ENCODE measurements at places on chromosomes 7 and 10.
A peak's percentile ranks its signal among the peaks of the same experiment; 100 is the strongest.

- DNase-seq = no peak
Measured at GRCh38 chr7:150975536-150976319, 2.4 kb downstream of the KCNH2 start.

- DNase-seq = no peak
Measured at GRCh38 chr10:119303886-119304285, 96.5 kb downstream of the GRK5 start.

DNA sequence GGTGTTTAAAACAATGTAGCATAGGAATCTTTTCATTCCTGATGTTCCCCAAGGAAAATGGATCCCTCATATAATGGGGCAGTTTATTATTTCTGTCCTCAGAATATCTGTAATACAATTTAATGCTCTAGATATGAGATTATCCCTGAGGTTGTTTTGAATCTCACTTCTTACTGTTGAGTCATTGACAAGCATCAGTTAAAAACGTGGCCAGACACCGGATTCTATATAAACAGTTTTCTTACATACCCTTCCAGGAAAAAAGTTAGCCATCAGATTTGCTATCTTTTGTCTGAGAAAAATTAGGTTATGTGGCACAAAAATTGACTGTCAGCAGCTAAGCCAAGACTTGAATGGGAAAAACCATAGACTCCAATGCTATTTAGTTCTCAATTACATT, 539.8 kb upstream of the CELF2 start:
- DNase-seq = no peak

- no peak for DNase-seq
Measured at GRCh38 chr7:105050493-105050892, 36.5 kb downstream of the KMT2E start.

DNA sequence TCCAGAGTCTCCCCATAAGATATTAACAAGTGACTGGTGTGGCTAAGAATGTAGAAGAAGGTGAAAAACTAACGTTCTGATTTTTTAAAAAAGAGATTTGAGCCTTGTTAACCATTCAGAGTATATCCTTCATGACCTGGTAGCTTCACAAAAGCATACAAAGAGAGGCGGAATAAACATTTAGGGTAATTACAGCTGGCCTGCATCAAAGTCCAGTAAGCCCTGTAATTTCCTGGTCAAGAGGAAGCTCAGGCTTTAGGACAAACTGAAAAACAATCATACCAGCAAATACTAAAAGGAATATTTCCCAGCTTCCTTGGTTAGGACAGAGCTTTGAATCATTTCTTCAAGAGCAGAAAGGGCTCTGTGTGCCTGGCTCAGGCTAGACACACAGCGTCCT, 165.2 kb downstream of the COBL start:
- no peak for DNase-seq

- DNase-seq = no peak
Measured at GRCh38 chr10:113292086-113292485, 260.8 kb upstream of the HABP2 start.

DNA sequence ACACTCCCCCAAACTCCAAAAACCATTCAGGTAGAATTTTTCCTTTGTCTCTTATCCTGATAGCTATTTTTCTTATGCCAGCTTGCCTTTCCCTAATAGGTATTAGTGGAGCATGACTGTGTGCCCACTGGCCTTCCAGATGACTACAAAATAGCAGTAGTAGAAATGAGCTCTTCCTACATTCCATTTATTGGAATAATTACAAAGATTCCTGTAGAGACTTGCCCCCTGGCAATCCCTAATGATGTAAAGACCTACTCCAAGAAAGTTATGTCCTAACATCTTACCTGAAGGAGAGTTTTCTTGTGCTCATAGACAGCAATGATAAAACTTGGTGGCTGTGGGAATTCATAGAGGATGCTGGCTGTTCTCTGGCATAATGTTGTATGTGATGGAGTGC, 501.8 kb downstream of the GATA3 start:
- no peak for DNase-seq

- DNase-seq = no peak
Measured at GRCh38 chr10:1202343-1202742, 146.2 kb downstream of the WDR37 start.

- peak; percentile 32 for DNase-seq
Measured at GRCh38 chr10:119335671-119336353, 128.4 kb downstream of the GRK5 start.

GRCh38 chr10:21304198-21304597, 221.3 kb downstream of the SKIDA1 start:
- no peak for DNase-seq

GRCh38 chr7:50707236-50708006, 75.3 kb downstream of the GRB10 start:
- no peak for DNase-seq

DNA sequence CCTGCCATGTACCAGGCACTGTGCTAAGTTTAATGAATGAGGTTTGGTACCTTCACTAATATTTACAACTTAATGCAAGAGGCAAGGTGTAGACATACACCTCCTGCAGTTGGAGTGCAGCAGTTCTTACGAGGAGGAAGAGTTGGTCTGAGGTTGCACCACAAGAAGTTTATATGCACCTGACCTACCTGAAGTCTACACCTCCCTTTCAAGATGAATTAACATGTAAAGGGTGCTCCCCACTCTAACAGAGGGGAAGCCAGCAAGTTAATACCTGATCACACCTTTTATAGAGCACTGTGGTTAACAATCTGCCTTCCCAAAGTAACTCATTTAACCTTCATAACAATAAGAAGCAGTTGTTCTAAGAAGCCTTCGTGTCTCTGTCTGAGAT, 120.0 kb downstream of the LYZL1 start:
- DNase-seq = no peak

GRCh38 chr10:6175329-6176055, 27.2 kb upstream of the PFKFB3 start:
- peak; percentile 92 for DNase-seq

DNA sequence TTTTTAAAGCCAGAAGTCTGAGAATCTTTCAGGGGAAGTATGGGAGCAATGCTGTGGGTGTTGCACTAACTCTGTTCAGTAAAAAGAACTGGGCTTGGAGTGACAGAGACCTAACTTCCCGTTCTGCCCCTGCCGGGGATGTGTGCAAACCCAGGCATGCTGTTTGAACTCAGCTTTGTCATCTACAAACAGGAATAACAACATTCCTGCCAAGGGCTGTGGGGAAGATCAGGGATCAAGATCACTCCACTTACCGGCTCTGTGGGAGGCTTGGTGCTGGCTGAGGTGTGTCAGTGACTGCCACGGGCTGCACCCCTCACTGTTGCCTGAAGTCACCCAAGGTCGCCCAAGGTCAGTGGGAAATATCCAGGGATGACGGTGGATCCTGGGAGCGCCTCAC, 23.1 kb upstream of the DRGX start:
- no peak for DNase-seq

DNA sequence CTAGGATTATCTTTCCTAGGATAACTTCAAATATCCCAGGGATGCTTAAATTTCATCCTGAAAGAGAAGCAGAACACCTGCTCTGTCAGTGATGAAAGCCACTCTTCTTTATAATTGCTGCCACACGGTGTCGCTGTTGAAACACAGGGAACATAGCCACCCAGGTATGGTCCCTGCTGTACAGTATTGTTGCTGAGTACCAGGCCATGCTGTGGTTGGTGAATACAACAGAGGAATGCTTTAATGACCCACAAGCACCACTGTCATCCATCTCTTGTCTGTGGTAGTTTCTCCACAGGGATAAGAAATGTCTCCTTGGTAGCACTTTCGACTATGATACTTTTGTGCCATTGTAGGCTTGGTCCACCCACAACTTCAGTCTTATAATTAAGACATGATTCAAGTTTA, 70.6 kb upstream of the STARD3NL start:
- DNase-seq = peak; percentile 63

DNA sequence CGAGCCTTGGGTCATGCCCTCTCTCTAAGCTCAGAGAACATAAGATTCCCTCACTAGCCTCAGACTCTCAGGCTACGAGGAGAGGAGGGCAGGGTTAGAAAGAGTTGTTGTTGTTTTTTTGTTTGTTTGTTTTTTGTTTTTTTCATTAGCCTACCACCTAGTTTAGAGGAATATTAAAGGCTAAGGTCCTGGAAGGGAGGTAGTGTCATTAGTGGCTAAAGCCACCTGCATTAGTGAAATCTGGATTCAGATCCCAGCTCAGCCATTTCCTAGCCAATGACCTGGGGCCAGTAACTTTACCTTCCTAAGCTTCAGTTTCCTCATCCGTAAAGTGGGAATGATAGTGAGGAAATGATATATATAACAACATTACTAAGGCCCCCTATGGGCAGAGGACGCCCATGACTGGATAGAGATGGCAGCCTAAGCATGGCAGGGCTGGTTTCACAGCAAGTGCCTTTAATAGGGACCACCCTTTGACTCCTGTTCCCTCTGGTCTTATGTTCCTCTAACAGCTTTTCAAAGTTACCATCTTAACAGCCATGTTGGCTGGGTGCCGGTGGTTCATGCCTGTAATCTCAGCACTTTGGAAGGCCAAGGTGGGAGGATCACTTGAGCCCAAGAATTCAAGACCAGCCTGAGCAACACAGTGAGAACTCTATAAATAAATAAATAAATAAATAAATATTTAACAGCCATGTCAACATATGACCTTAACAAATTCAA, 5.1 kb downstream of the DDIT4 start:
- DNase-seq = no peak

- no peak for DNase-seq
Measured at GRCh38 chr7:43110791-43111535, 1.5 kb upstream of the HECW1 start.

DNA sequence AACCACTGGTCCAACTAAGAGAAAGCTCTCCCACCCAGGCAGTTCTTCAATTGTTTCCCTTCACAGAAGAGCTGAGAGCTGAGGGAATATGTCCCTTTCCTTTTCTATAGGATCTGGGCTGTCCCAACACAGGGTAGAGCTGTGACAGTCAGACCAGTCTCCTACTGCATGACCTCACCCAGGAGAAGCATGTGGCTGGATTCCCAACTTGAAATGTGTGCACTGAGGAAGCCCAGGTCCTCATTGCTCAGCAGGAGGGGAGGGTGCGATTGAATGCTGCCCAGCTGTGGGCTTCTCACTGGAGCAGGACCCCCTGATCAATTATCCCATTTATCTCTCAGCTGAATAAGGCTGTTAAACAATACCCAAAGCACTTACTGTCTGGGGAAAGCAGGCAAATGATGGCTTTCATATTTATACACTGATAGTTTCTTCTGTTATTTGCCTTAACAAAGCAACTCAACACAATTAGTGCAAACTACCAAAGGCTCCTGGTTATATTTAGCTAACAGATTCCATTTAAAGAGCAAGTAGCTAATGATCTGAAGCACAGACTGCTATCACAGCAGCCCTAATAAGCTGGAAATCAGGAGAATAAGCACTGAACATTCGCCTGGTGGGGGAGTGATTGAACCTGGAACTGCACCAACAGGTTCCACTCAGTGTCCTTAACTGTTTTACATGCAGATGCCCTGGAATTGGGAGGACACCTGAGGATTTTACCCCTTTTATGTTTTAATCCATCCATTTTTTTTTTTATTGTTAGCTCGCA, 508.8 kb downstream of the CCSER2 start:
- no peak for DNase-seq

Data from posterior cingulate gyrus (tissue), 11 donors.